ENCODE measurements at places on chromosomes 3 and 15. TPM values are rescaled to one million over a fixed set of nuclear protein-coding genes. Genes with fewer than 3 reads are reported as not detected.

ULK4 gene
- total RNA-seq = 7.6 TPM

NR2E3 gene
- total RNA-seq = 0.37 TPM

- DNase-seq = no peak
Observed at GRCh38 chr3:144032531-144033239, 61.1 kb downstream of the DIPK2A start.

GRCh38 chr3:52054661-52055511 lies 1.5 kb downstream of the DUSP7 start:
- no peak for DNase-seq
